ENCODE measurements at places on chromosomes 12 and 14. TPM values are rescaled to one million over a fixed set of nuclear protein-coding genes. Genes with fewer than 3 reads are reported as not detected.

The SMCO2 gene
- total RNA-seq: not detected

The TAS2R9 gene
- total RNA-seq: not detected

The BEGAIN gene
- 0.26 TPM for total RNA-seq

The CLEC4A gene
- not detected for total RNA-seq

The CLEC9A gene
- total RNA-seq: not detected

The TMEM233 gene
- total RNA-seq: 82.6 TPM

The BCL11B gene
- 0.62 TPM for total RNA-seq

The MYH6 gene
- 508 TPM for total RNA-seq

- DNase-seq: no peak
Observed at GRCh38 chr12:109144224-109144623, 27.8 kb downstream of the ACACB start.

DNA sequence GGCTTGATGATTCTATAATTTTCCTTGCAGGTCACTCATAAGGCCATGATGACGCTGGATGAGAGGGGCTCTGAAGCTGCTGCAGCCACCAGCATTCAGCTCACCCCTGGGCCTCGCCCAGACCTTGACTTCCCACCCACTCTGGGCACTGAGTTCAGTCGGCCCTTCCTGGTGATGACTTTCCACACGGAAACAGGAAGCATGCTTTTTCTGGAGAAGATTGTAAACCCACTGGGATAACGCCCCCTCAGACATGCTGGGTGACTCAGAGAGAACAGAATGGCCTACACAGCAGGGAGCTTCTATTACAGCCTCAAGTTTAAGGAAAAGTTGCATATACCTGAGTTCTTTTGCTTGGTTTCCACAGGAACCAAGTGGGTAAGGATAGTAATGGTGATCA is 34.3 kb downstream of the SERPINA3 start:
- no peak for DNase-seq

DNA sequence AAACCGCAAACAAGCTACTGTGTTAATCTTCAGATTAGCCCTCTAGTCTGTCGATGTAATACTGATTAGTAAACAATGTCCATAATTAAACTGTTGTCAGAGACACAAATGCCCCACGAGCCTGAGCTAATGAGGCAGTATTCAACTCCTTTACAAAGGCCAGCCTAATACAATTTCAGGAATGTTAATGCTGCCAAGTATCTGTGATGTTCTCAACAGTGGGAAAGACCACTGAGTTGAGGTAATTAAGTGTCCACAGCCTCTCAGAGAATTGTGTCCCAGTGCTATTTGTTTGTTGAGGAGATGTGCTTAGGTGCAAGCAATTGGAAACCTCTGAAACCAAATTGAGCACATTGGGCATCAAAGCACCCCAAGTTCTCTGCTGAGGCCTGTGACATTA is 139.4 kb upstream of the CDKN3 start:
- DNase-seq: no peak

DNA sequence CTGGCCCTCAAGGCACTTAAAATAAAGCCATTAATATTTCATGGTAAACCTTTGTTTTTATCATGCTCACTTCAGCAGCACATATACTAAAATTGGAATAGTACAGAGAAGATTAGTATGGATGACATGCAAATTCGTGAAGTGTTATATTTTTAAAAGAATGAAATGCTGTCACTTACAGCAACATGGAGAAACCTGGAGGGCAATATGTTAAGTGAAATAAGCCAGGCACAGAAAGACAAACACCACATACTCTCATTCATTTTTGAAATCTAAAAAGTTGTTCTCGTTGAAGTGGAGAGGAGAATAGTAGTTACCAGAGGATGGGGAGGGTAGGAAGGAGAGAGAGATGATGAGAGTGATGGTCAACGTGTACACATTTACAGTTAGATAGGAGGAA is 45.4 kb upstream of the ATP2B1 start:
- no peak for DNase-seq

DNA sequence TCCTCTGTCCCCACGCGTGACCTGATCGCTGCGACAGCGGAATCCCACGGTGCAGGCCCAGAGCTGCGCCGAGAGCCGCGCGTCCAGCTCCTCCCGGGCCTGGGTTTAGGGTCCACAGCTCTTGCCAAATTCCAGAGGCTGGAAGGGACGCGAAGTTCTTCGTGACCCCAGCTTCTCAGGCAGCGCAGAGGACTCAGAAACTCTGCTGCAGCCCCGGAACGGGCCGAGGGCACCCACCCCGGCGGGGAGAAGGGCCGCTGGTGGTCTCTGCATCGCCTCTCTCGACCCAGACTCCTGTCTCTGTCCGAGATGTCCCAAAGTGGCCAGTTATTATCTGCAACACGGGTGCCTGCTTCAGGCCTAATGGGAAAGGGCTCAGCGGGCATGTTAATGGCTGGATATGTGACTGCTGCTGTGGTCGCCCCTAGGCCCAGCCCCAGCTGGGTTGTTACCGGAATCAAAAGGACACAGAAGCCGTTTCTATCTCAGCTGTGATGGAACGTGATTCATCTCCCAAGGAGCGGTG is 236.4 kb downstream of the VRK1 start:
- DNase-seq: no peak

DNA sequence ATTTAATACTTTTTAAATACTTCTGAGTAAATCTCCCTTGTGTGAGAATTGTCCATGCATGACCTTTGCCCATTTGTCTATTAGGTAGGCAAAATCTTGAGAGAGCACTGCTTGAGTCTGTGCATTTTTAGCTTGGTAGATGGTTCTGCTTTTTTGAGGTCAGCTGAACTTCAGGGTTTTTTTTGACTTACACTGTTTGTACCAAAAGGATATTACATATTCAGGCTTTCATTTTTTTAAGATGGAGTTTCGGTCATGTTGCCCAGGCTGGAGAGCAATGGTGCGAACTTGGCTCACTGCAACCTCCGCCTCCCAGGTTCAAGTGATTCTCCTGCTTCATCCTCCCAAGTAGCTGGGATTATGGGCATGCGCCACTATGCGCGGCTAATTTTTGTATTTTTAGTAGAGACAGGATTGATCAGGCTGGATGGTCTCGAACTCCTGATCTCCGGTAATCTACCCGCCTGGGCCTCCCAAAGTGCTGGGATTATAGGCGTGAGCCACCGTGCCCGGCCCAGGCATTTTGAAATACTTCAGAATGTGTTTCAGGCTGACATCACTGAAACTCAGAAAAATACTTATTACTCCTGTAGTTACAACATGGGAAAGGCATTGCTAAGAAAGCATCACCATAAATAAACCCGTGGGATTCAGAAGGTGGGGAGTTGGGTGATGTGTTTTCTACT is 11.1 kb downstream of the RASSF3 start:
- no peak for DNase-seq

DNA sequence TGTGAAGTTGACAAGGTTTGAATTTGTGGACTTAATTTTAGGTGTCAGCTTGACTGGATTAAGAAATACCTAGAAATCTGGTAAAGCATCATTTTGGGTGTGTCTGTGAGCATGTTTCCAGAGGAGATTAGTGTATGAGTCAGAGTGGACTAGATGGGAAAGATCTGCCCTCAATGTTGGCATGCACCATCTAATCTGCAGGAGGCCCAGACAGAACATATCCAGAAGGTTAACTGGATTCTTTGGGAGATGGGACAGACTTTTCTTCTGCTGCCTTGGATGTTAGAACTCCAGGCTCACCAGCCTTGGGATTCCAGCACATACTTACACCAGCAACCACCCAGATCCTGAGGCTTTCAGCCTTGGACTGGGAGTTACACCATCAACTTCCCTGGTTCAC is 14.1 kb downstream of the SGPP1 start:
- DNase-seq: no peak

- no peak for DNase-seq
Observed at GRCh38 chr12:78361683-78362082, 502.9 kb upstream of the SYT1 start.

GRCh38 chr14:23359167-23359626 is 5.8 kb downstream of the EFS start:
- DNase-seq: no peak

GRCh38 chr12:2756756-2757155 is 38.0 kb upstream of the FKBP4 start:
- DNase-seq: no peak

GRCh38 chr12:126454581-126454980 is 1389.3 kb downstream of the AACS start:
- DNase-seq: no peak

DNA sequence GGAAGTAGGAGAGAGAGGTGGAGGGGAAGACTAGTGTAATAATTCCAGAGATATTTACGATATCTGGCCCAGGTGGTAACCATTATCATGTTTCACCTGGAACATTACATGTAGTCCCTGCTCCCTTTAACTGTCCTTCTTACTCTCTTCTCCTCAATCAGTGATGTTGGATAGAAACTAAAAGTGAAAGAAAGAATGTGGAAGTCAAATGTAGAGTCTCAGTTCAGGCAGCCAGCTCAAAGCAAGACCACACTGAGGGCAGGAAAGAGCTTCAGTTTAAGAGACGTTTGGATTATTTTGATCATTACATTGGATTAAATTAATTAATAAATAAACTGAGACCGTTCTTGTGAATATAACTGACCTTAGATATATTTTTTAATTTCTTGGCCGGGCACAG is 594.4 kb downstream of the FLRT2 start:
- DNase-seq: no peak

GRCh38 chr14:92885279-92886061 is 37.5 kb upstream of the CHGA start:
- DNase-seq: no peak
